ENCODE measurements at places on chromosomes 5 and 9. TPM values are rescaled to one million over a fixed set of nuclear protein-coding genes. Genes with fewer than 3 reads are reported as not detected.
A peak's percentile ranks its signal among the peaks of the same experiment; 100 is the strongest.

GRCh38 chr9:133426011-133426410 is 3.8 kb downstream of the ADAMTS13 start:
- no peak for DNase-seq

DNA sequence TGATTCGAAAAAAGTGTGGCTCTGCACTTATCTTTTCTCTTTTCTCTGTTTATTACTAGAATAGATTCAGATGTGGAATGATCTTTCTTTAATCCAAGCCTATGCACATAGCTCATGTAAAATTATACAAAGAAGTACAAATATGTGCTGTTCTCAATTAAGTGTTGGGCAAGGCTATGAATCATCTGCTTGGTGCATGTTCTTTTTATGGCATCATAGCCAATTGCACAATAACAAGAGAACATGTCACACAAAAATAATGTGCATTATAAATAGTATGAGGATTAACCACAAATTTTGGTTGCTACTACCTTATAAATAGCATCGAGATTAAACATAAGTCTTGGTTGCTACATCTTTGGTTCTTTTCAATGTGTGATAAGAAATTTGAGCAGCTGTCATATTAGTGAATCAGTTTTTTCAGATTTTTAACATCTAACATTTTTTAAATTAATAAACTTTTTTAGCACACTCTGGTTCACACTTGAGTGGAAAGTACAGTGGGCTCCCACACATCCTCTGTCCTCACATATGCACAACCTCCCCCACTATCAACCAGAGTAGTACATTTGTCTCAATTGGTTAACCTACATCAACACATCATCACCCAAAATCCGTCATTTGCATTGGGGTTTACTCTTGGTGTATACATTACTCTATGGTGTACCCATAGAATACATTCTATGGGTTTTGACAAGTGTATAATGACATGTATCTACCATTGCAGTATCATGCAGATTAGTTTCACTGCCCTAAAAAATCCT is 6.8 kb upstream of the RECK start:
- DNase-seq, result no peak

- peak; percentile 18 for DNase-seq
Observed at GRCh38 chr5:85320495-85320894, 935.8 kb upstream of the EDIL3 start.

- DNase-seq, result no peak
Observed at GRCh38 chr9:14228602-14229001, 85.3 kb downstream of the NFIB start.

- no peak for DNase-seq
Observed at GRCh38 chr5:57429513-57430120, 53.0 kb downstream of the ACTBL2 start.

- peak; percentile 28 for DNase-seq
Observed at GRCh38 chr9:94638335-94639060, 820 bp downstream of the FBP1 start.

GRCh38 chr9:94927762-94928670 is 201.5 kb downstream of the AOPEP start:
- DNase-seq, result no peak

DNA sequence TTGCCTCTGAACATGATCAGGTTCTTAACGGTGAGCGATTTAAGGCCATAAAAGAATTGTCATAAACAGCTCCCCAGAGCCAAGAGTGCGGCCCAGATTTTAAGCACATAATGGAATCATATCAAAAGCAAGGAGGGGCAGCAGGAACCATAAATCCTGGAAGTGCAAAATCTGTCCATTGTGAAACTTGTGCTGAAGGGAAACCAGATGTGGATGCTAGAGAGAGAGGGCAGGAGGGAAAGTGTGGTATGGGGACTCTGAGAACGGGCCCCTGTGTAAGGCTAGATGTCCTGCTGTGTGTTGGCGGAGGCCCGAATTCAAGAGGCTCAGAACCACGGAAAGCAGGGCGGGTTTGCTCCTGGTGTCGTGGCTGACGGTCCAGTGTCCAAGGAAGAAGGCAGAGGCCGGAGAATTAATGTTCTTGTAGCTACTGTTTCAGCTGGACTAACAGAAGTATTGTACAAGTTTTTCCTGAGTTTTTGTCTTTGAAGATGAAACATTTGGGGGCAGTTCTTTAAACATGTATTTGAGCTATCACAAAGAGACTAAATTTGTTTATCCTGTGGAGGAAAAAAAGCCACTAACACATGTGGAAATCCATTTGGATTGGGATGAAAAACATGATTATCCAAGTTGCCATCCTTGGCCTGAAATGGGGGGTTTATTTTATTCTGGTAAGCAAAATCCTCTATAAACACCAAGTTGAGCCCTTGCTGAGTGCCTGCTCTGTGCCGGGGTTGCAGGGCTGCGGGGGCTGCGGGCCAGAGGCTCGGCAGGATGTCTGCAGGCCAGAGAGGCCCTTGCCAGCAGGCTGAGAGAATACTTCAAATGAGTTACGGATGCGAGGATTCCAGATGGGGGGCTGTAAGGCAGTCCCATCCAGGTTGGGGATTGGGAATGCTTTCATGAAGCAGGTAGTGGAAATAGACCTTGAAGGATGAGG is 9.2 kb upstream of the CXCL14 start:
- DNase-seq, result no peak

FAM53C gene
- total RNA-seq, result 51.3 TPM

CCDC192 gene
- 0.53 TPM for total RNA-seq

TAF11L5 gene
- not detected for total RNA-seq
